Activated naive CD8-positive, alpha-beta T cell treated with anti-CD3 and anti-CD28 coated beads, Interleukin-2, amount 50 U/mL, for 16 hours (primary cell): ENCODE measurements at places on chromosomes 2 and 18.

- no peak for DNase-seq
Measured at GRCh38 chr2:220006152-220006621, 378.8 kb downstream of the SLC4A3 start.

DNA sequence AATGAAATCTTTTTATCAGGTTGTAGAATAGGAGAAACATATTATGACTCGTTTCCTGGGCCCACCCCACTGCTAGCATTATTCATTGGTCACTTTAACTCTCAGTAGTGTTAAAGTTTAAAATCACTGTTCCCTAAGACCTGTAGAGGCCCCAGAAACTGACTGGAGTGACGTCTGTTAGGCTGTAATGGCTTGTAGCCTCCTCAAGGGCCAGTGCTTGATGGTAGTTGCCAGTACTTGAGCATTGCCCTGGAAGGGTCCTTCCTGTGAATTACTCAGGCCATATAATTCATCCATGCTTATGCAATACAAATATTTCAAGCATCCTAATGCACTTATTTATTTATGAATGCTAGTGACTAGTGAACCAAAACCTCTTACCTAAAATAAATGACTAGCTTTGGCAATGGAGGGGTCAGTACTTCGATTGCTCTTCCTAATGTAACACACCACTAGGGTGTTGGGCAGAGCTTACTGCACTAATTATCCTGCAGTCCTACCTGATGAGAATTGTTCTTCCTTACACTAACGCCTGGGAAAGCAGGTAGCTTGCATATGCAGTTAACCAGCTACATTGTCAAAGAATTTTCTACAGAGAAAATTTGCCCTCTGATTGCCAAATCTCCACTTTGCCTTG is 31.2 kb downstream of the ARHGAP25 start:
- no peak for DNase-seq

GRCh38 chr2:188798159-188798558 is 176.0 kb upstream of the COL3A1 start:
- DNase-seq = no peak

GRCh38 chr2:105712981-105713596 is 31.6 kb upstream of the NCK2 start:
- DNase-seq = no peak

DNA sequence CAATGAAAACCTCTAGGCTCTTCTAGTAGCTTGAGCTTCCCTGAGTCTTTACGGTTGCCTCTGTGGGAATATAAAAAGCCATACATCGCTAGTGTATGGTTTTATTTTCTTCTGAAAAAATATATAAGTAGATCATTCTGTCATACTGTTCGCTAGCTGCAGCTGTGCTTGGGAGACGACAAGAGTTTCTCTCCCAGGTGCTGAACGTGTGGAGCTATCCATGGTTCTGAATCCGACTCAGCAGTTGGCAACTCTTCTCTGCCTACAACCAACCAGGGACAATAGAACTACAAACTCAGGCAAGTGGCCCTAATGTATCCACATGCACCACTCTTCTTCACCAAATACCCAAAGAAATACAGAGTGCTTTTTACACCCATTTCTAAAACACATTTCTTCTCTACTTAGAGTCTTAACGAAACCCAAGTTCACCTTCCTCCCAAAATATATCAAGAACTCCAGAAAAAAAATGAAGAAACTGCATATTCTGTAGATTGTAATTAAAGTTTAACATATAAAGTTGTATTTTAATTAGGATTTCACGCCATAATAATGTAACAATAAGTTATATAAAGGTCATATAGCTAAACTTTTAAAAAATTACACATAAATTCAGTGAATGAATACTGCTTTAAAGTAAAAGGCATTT is 2.2 kb upstream of the KCNH7 start:
- no peak for DNase-seq

- no peak for DNase-seq
Measured at GRCh38 chr2:203492965-203493364, 42.1 kb downstream of the RAPH1 start.

DNA sequence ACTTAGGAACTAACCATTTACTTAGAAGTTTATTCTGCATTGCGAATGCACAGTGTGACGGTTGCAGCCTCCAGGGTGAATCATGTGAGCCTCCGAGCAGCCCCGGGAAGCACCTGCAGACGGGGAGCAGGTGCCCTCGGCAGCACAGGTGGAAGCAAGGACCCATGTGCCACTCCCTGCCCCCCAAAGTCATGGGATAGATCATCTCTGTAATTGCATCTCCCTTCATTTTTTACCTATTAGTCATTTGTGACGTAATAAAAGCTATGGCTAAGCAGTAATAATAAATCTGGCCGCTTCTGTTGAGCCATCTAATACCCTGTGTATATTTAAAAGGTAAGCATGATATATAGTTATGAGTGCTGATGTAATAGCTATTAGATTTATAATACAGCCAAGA is 97.2 kb downstream of the PTGR3 start:
- no peak for DNase-seq

- DNase-seq = no peak
Measured at GRCh38 chr18:13563390-13563805, 163.0 kb downstream of the FAM210A start.
